ENCODE measurements at places on chromosomes 3 and 15.

DNA sequence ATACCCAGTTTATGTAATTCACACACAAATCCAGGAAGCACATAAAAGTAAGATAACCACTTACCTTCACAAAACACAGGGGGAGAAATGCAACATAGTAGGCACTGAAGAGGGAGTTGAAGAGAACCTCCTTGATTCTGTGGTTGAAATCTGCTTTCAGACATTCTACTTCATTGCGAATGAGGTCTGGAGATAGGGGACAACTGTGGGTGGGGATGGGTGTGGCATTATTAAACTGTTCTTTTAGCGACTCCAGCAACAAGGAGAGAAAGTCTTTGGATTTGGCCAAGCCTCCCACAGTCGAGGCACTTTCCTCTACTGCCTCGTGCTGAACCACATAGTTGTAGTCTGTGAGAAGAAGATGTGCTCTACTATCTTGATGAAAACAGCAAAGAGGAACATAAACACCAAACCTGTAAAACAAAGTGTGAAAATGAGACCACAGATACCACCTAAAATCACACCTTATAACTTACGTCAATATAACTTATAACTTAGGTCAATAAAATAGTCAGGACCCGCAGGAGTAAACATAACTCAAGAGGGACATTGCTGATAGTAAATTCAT lies 25.6 kb downstream of the TMEM39A start:
- DNase-seq, result no peak

- no peak for DNase-seq
Measured at GRCh38 chr3:8969241-8969640, 6.0 kb upstream of the RAD18 start.

- DNase-seq, result no peak
Measured at GRCh38 chr3:156240642-156241041, 120.3 kb downstream of the KCNAB1 start.

GRCh38 chr3:159257954-159258353 lies 456.1 kb downstream of the MFSD1 start:
- no peak for DNase-seq

GRCh38 chr3:168472783-168473182 lies 377.1 kb upstream of the GOLIM4 start:
- peak; percentile 72 for DNase-seq

DNA sequence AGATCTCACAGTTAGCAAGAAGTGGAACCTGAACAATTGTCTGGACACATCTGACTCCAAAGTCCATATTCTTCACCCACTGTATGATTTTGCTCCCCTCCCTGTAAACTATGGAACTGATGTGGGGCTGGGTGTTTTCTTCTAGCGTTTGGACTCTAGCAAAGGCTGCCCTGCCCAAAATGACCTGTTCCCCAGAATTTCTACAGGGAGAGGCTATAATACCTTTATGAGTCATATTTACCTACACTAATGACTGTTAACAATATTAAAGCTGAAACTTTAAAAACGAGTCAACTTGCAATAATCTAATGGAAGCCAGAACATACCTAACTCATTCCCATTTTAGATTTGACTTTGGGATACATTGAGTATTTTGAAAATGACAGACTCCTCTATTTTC lies 531.2 kb upstream of the CFAP20DC start:
- DNase-seq, result no peak

DNA sequence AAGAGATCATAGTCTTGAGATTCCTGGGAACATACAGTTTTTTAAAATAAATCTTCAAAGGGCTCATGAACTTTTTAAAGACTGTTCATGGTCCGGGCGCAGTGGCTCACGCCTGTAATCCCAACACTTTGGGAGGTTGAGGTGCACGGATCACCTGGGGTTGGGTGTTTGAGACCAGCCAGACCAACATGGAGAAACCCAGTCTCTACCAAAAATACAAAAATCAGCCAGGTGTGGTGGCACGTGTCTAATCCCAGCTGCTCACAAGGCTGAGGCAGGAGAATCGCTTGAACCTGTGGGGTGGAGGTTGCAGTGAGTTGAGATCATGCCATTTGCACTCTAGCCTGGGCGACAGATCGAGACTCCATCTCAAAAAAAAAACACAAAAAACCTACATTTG lies 41.4 kb upstream of the EIF3J start:
- DNase-seq, result no peak

DNA sequence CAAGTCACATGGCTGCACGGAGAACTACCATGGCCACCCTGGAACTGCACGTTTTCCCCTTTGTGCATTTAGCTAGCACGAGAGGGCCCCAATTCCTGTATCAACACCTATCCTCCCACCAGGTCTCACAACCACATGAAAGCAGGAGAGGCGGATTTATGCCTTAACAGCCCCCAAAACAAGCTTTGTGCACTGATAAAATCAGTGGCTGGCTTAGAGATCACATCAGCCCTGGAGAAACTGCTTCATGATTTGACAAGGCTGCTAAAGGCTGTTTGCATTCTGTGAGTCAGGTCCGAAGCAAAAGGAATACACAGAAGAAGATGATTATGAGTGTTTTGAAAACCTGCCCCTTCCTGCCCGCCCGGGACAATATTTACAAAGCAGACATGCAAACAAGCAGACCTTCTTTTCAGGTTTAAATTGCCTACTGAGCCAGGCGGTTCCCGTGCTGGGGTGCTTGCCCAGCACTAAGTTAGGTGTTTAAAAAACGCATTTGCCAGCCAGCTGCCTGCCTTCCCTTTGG lies 25.9 kb downstream of the CEMIP start:
- DNase-seq, result peak; percentile 81

GRCh38 chr3:12275974-12276650 lies 12.8 kb upstream of the PPARG start:
- no peak for DNase-seq

- no peak for DNase-seq
Measured at GRCh38 chr3:53147903-53148400, 13.1 kb upstream of the PRKCD start.

- no peak for DNase-seq
Measured at GRCh38 chr3:168707900-168708299, 612.2 kb upstream of the GOLIM4 start.

DNA sequence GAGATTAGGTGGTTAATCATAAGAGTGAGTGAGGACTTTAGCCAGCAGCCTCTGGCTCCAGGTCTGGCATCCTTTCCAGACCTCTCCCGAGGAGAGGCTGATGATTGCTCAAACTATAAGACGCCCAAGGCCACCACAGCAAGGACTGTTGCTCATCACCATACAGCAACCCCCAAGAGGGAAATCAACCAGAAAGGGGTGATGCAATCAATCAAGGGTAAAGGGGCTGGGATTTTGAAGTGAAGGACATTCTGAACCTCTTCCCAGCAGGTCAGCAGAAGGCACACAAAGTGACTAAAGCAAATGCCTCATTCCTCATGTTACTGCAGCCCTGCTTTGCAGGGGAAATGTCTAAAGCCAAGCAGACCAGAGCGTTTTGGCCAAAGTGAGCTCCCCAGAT lies 247.3 kb upstream of the IGF1R start:
- no peak for DNase-seq

DNA sequence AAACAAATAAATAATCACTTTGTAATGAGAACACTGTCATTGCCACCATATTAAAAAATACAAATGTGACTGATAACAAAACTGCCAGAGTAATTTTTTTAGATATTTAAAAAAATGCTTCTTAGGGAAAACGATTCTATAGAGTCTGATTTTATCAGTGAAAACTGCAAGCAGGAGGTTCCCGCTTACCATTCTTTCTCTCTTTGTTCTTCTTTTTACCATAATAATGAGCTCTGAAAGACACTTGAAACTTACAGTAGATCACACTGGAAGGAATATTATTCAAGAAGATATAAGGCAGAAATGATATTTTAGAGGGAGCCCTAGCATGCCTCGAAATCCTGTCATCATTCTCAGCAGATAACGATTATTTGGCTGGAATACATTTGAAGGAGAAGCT lies 701.3 kb downstream of the ROBO1 start:
- DNase-seq, result no peak

- no peak for DNase-seq
Measured at GRCh38 chr15:98628216-98628615, 20.1 kb upstream of the IGF1R start.

DNA sequence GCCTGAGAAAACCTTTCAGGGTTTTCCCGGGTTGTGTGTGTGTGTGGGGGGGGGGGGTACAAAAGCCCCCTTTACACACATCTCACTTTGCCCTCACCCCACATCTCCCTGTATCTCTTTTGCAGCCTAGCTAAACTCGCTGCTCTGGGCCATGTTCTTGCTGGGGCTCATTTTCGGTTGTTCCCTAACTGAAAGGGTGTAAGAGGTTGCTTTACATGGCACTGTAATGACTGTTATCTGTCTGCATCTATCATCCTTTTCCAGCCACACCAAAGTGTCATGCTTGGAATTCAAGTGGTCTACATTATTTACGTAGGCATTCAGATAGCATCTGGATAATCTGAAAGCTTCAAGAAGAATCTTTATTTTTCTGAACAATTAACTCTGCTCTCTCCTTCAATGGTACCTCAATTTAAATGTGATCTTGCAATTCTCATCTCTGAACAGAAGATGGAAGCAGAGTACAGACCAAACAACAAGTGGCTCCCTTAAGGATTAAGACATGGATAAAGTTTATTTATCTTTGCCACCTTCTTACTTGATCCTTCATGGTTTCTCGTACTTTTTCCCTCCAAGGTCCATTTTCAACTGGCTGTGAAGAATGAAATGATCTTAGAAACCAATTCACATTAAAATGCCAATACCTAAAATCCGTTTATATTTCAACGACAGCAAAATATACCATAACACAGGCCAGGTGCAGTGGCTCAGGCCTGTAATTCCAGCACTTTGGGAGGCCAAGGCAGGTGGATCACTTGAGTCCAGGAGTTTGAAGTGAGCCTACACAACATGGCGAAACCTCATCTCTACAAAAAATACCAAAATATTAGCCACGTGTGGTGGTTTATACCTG lies 34.9 kb downstream of the DCLK3 start:
- peak; percentile 53 for DNase-seq

GRCh38 chr3:195182470-195182795 lies 88.5 kb downstream of the XXYLT1 start:
- peak; percentile 60 for DNase-seq

- DNase-seq, result peak; percentile 39
Measured at GRCh38 chr15:67685008-67685599, 140.2 kb upstream of the SKOR1 start.

- DNase-seq, result no peak
Measured at GRCh38 chr3:159928071-159928491, 60.6 kb upstream of the IL12A start.

GRCh38 chr3:2770451-2770850 lies 339.7 kb downstream of the IL5RA start:
- no peak for DNase-seq

DNA sequence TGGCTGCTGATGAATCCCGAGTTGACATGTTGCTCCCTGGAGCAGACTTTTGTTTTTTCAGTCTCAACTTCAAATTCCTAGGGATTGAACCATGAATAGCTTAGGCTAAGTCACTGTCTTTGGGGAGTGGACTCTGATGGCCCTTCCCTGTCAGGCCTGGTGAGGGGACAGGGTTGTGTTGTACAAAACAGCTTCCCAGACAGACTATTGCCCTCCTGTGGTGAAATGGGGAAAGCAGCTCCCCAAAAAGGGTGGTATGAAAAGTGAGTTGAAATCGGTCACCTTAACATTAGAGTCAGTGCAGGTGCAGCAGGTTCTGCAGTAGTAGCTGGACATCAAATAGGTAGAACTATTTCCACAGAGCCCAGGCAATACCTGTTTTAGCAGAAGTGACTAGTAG lies 775.6 kb downstream of the ROBO2 start:
- no peak for DNase-seq

DNA sequence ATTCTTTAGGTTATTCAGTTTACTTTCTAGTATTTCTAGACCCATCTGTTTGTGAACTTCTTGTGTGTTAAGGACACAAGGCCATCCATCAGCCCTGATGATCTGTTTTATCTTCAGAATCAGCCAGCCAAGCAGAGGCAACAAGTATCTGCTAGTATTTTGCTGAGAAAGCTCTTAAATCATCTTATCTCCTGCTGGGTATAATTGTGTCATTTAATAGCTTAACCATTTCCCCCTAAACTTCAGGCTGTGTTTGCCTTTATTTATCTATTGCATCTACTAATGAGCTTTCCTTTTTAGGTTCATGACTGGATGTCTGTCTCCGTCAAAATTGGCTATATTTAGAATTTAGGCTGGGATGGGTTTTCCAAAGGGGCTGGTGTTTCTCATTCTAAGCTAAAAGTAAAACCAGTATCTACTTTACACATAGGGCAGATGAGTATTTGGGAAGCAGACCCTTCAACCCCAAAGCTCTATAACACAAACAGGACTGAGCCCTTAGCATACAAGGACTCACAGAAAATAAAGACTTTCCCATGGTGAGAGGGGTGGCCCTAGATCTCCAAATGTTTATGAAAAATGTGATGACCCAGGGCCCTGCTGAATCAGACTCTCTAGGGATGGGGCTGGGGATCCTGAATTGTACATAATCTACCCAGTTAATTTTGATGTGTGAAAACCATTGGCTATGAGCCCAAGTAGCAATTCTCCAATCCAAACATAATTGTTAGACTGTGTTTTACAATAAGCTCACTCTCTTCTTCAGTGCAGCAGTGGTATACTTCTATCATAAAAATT lies 65.3 kb upstream of the PSMD6 start:
- no peak for DNase-seq

GRCh38 chr3:134189849-134190248 lies 60.8 kb downstream of the RYK start:
- DNase-seq, result no peak

GRCh38 chr3:61841111-61841845 lies 279.9 kb downstream of the PTPRG start:
- DNase-seq, result no peak
